GM23338 (cell line): ENCODE measurements at places on chromosomes 2 and 18.

DNA sequence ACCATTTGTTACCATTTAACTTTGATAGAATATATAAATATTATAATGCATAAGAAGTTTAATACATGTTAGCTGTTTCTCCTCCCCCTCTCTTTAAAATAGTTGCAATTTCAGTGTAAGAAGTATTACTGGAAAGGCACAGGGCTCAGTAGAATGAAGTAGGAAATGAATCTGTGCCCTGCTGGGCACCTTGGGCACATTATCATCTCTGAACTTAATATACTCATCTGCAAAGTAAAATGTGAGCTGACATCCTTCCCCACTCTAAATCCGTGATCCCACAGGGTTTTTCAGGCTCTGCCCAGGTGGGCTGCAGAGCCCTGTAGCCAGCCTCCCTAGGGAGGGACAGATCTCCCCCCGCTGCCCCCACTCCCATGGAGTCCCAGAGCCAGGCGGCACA, 56.8 kb downstream of the DPP4 start:
- no peak for DNase-seq

GRCh38 chr2:39338502-39338901, 94.7 kb upstream of the CDKL4 start:
- no peak for DNase-seq

DNA sequence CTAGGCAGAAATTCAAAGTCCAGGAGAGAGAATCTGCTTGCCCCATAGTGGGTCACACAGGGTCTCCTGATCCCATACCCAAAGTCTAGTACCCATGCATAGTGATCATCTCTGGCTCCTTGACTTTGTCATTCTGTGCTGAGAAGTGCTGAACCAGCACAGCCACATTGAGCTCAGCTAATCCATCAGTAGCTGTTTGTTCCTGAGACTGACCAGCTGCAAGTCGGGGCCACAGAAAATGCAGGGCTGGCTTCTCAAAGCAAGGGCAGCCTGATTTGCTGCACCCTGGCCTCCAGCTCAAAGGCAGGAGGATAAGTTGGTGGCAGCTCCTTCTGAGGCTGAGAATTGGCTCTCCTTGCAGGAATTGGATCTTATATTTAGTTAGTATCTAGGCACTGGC, 72.2 kb downstream of the LYPD1 start:
- DNase-seq = no peak

GRCh38 chr2:188158337-188159100, 133.2 kb upstream of the GULP1 start:
- no peak for DNase-seq

- no peak for DNase-seq
Observed at GRCh38 chr2:109342930-109343329, 213.9 kb downstream of the SH3RF3 start.

GRCh38 chr2:205808486-205809121, 126.3 kb downstream of the NRP2 start:
- no peak for DNase-seq
